Esophagus muscularis mucosa (tissue), 4 donors: ENCODE measurements at places on chromosomes 2 and 18. TPM values are rescaled to one million over a fixed set of nuclear protein-coding genes. Genes with fewer than 3 reads are reported as not detected.
A peak's percentile ranks its signal among the peaks of the same experiment; 100 is the strongest.

CACNB4 gene
- 1.7 TPM for total RNA-seq

DNA sequence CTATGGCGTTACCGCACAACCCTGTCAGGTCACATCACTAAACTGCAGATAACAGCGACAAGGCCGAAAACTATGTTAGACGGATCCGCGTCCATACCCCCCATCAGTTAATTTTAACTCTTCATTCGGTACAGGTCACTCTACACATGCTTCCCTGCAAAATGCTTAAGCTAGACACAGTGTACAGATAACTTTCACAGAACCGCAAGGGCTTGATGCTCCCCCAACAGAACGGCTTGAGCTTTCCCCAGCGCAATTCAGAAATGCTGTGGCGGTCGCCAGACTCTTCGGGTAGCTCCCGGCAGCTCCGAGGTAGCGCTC is 283 bp upstream of the RBBP8 start:
- H3K4me3 ChIP-seq: peak overlapping the region; percentile 73
- no peaks in the 10 kb centered on the region for H3K27me3 ChIP-seq
- no peak for DNase-seq
- H3K4me1 ChIP-seq: no peaks in the 10 kb centered on the region
- H3K36me3 ChIP-seq: peaks cover under 1% of the 10 kb centered on the region

DNA sequence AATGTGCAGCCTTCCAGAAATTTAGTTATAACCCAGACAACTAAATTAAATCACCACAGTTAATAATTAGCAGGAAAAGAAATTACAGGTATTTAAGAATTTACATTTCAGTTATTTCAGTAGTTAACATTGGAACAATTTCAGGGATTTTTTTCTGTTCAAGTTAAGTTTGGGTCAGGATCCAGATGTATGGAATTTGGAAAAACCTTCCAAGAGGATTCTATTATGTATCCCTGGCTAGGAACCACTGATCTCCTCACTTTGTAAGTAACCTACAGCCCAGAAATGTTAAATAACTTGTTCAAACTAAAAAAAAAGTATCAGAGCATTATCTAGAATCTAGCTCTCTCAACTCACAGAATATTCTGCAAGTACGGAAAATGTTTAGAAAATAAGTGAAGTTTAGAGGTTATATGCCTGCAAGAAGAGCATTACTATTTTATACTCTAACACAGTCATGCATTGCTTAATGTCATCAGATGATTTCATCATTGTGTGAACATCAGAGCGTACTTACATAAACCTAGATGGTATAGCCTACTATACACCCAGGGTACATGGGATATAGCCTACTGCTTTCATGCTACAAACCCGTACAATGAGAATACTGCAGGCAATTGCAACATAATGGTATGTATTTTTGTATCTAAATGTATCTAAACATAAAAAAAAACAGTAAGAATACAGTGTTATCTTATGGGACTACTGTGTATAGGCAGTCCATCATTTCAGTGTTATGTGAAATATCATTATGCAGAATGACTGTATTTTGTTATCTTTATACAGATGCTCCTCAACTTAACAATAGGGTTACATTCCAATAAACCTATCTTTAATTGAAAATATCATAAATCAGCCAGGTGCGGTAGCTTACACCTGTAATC is 6.1 kb downstream of the NCKAP1 start:
- H3K4me1 ChIP-seq: peaks cover 76% of the 10 kb centered on the region
- DNase-seq: no peak
- no peak overlapping the region for H3K4me3 ChIP-seq
- no peaks in the 10 kb centered on the region for H3K36me3 ChIP-seq

DNA sequence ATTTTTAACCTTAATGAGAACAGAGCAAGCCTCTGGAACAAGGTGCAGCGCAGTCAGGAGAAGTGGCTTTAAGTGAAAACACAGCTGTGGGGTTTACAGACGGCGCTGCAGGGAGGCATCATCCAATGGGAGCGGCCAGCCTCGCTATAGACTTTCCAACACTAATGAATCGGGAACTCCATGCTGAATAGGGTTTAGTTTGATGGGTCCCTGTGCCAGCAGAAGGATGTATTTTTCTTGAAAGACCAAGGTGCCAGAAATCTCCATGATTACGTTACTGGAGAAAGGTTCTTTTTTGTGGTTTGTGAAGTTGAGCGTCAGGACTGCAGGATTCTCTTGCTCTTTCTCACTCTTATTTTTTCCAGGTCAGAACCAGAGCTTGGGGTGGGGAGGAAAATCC is 87.9 kb upstream of the ALPP start:
- H3K27me3 ChIP-seq: no peaks in the 10 kb centered on the region
- H3K4me3 ChIP-seq: no peak overlapping the region
- no peak for DNase-seq
- no peak overlapping the region for H3K27ac ChIP-seq

DNA sequence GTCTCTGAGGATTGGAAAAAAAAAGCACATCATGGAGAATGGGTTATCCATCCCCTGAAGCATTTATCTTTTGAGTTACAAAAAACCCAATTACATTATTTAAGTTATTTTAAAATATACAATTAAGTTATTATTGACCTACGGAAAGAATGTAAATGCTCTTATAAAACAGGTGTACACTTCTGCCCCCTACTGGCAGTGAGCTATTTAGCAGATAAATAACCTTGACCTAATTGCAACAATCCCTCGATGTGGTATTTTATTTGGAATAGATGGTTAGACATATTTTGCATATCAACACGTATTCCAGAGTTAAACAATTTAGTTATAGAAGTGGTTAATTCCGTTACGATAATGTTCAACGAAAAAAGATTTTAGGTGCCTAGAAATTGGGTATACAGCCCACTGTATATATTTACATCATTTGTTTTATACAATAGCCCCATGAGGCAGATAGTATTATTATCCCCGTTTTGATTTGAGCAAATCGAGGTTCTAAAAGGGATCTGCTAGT is 9.1 kb upstream of the DAW1 start:
- no peak overlapping the region for H3K27ac ChIP-seq
- peaks cover 16% of the 10 kb centered on the region for H3K4me1 ChIP-seq
- no peaks in the 10 kb centered on the region for H3K27me3 ChIP-seq
- no peak overlapping the region for H3K4me3 ChIP-seq
- H3K36me3 ChIP-seq: no peaks in the 10 kb centered on the region
- DNase-seq: no peak

SPC25 gene
- total RNA-seq: not detected
